ENCODE measurements at places on chromosomes 7 and 10. TPM values are rescaled to one million over a fixed set of nuclear protein-coding genes. Genes with fewer than 3 reads are reported as not detected.

SLIT1 gene
- total RNA-seq, result 23.2 TPM

TNS3 gene
- 37.5 TPM for total RNA-seq

DNA sequence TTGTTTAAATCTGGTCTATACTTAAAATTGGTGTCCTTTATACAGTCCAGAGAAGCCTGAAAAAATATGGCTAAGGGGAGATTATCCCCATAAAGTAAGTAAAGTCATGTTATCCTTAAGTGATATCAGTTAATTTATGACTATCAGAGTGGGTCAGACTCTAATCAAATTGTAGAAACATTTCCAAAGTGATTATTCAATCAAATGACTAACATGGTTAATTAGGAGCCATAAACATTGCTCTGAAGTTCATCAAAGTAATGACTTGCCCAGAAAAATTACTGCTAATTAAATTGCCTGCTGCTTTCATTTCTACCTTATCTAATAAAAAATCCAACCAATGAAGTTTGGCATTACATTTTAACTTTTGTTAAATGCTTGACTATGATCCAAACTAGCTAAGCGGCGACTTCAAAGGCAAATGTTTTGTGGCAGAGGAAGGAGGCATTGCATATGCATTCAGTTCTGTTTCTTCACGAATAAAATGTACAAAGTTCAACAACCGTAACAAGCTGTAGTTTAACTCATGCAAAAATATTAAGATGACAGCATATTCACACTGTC is 76.7 kb downstream of the ETV1 start:
- DNase-seq, result no peak

DNA sequence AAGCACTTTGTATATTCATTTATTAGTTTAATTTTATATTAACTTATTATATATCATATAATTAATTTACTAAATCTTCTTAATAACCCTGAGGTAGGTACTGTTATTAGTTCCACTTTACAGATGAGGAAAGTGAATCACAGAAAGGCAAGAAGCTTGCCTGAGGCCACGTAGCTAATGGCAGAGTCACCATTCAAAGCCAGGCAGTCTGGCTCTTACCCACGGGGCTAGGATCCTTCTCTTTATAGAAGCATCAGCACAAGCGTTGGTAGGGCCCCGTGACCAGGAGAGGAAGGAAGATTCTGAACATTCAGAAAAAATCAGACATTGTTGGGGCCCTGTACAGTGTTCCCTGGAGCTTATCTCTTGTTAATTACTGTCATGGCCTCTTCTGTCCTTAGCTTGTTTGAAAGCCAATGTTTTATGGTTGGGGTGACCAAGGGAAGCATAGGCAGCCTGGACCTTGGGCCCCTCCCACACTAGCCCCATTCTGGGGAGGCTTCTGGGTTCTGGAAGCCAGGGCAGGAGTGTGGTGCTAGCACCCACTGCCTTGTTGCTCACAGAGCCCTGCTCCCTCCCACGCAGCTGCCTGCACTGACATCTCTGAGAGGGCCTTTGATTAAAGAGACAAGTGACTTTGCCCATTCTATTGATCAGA is 31.1 kb upstream of the SLF2 start:
- DNase-seq, result no peak

Measured in cerebellum (tissue), 4 donors.